Activated T-helper 2 cell treated with anti-CD3 and anti-CD28 coated beads, Interferon-gamma antibody, Interleukin-2, Interleukin-4, amounts not matched to agents 10 μg/mL and 5 μg/mL and 100 μg/mL, durations not matched to agents 14 hours and 24 hours and 36 hours (primary cell): ENCODE measurements at places on chromosomes 6 and 20. TPM values are rescaled to one million over a fixed set of nuclear protein-coding genes. Genes with fewer than 3 reads are reported as not detected.

DNA sequence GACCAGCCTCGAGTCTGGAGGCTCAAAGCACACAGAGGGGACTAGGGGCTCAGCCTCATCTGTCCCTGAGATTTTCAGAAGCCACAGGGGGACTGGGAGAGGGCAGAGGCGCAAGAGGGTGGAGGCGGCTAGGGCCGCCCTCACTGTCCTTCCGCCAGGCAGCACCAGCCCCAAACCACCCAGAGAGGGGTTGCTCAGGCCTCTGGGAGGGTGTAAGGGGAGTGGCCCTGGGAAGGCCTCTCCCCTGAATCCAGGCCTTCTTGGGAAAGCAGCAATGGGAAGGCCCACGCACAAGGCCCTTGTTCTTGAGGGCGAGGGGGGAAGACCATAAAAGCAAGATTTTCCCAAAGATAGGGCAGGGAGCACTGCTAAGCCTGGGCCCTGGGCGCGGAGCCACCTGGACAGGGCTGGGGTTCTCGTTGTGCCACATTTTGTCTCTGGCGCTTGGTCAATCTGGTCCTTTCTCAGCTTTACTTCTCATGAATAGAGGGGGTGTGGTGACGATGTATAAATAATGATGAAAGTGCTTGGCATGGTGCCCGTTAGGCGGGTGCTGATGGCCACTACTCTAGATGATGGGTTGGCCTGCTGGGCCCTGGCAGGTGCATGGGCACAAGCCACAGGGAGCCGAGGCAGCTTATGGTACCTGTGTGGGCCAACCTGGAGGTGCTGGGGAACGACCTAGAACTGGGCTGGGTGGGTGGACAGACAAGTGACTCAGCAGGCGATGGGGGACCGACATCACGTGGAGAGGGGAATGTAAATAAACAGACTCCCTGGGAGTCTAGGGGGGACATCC, 4.8 kb downstream of the SAMD10 start:
- H3K27ac ChIP-seq: no peak overlapping the region
- H3K27me3 ChIP-seq: no peaks in the 10 kb centered on the region
- peaks cover 33% of the 10 kb centered on the region for H3K36me3 ChIP-seq
- H3K4me3 ChIP-seq: no peak overlapping the region

- no peaks in the 10 kb centered on the region for H3K27me3 ChIP-seq
- no peak overlapping the region for H3K27ac ChIP-seq
- no peaks in the 10 kb centered on the region for H3K4me1 ChIP-seq
Measured at GRCh38 chr20:40717343-40717865, 28.4 kb upstream of the MAFB start.

DNA sequence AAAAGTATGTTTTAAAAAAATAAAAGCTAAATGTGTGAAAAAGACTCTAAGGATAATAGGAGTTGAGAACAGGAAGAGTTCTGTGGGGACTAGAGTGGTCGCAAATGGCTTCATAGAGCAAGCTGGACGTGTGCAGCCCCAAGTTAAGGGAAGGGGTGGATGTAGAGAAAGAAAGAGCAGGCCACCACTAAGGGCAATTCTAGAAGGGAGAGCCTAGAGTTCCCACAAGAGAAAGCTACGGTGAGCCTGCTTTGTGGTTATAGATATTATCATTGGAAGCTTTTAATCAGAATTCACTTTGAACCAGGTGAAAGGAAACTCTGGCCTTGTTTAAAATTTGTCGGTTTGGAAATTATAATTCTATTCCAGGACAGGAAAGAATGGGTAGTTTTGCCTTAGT, 101.6 kb downstream of the HIVEP2 start:
- peaks cover 7% of the 10 kb centered on the region for H3K36me3 ChIP-seq
- peak overlapping the region; percentile 67 for H3K4me3 ChIP-seq
- H3K4me1 ChIP-seq: peaks cover 83% of the 10 kb centered on the region
- no peak for DNase-seq

DNA sequence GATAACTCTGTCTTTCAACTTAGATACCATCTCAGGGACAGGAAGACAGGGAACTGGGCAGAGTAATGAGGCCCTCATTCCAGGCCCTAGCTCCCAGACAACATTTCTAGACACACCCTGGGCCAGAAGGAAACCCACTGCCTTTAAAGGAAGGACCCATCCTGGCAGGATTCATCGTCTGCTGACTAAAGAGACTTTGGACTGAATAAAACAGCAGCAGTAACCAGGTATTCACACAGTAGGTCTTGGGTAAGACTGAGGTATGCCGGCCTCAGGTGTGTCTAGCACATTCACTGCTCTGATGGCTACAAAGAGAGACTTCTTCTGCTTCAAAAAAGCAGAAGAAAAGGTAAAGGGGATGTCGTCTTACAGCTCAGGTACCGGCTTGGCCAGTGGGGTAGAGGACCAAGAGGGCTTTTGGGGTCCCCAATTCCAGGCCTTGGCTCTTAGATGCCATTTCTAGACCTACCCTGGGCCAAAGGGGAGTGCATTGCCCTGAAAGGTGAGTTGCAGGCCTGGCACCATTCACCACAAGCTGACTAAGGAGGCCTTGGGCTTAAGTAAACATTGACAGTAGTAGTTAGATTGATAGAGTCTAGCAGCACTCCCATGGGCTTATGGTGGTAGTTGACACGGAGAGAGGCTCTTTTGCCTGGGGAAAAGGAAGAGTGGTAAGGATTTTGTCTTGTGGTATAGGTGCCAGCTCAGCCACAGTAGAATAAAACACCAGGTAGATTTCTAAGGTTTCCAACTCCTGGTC, 13.4 kb downstream of the SNX14 start:
- H3K4me3 ChIP-seq: no peak overlapping the region
- H3K27me3 ChIP-seq: no peaks in the 10 kb centered on the region
- no peak overlapping the region for H3K27ac ChIP-seq
- H3K4me1 ChIP-seq: peaks cover 15% of the 10 kb centered on the region

GLP1R gene
- total RNA-seq: 0.05 and 0.14 TPM in 2 replicates
